Stimulated activated CD4-positive, alpha-beta T cell treated with anti-CD3 and anti-CD28 coated beads, Interleukin-4, amount 100 ng/mL, for 1 hour (primary cell): ENCODE measurements at places on chromosomes 1 and 21.

GRCh38 chr1:27574871-27575831, 28.8 kb downstream of the AHDC1 start:
- DNase-seq: no peak

- DNase-seq: no peak
These were observed 20.5 kb downstream of the WNT2B start for GRCh38 chr1:112529301-112529700.

- DNase-seq: no peak
These were observed 9.6 kb upstream of the PIGK start for GRCh38 chr1:77228836-77229235.

DNA sequence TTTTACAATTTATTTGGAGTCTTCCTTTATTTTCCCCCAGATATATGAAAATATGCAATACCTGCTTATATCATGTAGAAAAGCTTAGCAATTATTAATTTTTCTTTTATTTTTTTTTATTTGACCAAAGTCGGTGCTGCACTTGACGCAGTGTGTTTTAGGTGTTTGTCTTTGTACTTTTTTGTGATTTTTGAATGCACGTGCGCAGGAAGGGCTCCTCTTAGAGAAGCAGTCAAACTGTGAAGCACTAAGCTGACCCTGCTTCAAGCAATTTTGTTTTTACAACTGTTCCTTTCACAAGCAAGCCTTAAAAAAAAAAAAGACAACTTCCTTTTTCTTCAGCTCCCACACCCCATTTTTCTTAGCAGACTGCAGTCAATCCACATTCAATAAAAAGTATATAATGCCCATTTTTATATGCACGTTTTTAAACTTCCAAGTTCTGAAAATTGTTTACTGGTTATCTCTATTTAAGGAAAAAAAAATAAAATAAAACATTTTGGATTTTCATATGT, 267.4 kb downstream of the TM2D1 start:
- no peak for DNase-seq

GRCh38 chr1:68210027-68210426, 22.3 kb downstream of the WLS start:
- DNase-seq: no peak
